ENCODE measurements at places on chromosomes 11 and 22.

- no peak for DNase-seq
Measured at GRCh38 chr22:27456696-27457503, 344.7 kb downstream of the MN1 start.

- no peak for DNase-seq
Measured at GRCh38 chr11:31477528-31478222, 31.7 kb downstream of the IMMP1L start.

DNA sequence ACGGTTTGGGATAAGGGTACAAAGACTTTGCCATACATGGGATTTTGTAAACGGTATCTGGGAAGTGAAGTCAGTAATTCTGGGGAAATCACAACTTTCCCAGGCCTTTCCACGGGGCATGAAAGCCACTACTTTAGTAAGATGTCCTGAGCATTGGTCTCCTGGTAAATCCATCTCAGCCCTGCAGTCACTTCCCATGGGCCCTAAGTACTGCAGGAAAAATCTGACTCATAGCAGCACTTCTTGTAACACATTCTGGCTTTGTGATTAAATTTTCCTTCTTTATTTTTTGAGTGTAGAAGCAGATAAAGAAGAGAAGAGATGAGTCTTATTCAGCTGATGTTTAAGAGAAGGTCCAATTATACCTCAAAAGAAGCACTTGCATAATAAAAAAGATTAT lies 67.6 kb downstream of the BLID start:
- DNase-seq, result no peak

GRCh38 chr11:75480185-75481175 lies 45.3 kb downstream of the GDPD5 start:
- no peak for DNase-seq

GRCh38 chr11:69609351-69609750 lies 31.6 kb upstream of the CCND1 start:
- DNase-seq, result no peak

- no peak for DNase-seq
Measured at GRCh38 chr11:932435-932834, 6.8 kb downstream of the AP2A2 start.

- DNase-seq, result no peak
Measured at GRCh38 chr11:64768300-64768694, 8.5 kb upstream of the PYGM start.

DNA sequence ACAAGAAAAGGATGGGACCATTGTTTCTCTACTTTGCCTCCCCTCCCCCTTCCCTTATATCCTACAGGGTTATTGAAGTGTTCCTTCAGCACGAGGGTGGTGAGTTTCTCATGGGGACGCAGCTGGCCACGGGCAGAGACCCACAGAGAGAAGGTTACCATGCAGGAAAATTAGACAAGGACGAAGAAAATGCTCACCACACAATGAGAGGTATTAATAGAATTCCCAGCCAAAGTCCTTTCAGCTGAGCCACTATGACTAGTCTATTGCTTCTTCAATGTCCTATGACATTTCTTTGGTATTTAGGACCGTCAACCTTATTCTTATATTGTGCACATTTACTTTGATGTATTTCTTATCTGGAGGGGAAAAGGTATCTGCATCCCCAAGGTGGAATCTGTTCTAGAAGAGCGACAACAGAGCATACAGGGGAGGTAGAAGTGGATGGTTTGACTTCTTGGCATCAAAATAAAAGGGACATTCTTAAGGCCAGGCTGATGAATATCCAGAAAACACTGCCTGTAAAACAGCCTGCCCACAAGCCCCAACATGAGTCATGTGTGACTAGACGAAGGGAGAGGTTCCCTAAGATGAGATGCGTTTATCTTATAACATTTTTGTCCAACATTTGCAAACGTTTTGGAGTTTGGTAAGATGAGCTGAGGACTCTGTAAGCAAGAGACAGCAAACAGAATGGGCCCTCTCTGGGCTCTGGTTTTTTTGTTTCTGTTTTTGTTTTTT lies 209.8 kb upstream of the NARS2 start:
- no peak for DNase-seq

DNA sequence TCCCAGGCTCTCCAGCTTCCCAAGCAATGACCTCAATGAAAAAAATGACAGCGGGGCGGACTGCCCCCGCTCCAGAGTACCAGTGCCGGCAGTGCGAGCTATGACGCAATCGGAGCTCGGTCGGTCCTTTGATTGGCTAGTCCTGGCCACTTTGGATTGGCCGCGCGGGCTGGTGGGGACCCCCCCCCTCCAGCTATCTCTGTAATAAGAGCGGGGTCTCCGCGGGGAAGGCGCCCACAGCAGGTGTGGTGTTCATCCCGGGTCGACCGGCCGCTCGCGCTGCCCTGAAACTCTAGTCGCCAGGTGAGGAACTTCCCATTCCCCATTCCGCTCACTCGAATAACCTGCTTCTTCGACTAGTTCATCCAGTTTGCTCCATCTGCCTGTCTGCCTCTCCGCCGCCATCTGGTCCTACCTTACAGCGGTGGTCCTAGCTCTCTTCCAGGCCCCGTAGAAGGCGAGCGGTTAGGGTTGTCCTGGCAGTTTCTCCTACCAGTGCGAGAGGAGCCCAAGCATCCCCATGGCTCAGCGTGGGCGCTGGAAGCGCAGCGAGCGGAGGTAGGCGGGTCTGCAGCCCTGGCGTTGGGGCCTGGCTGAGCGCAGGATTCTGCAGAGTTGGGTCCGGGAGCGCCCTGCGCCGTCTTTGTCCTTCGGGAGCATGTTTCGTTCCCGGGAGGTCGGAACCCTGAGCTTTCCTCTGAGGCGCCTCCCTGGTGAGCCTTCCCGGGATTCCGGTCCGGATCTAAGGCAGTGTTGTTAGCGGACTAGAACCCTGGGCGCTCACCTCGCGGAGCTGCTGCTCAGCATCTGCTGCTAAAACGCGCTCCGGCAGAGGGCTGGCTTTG lies at the start of gene CALCB:
TSS of gene CALCB (plus strand) at position 233 of the 845 bp plus-strand sequence. CDS start 1,126 bp downstream, outside the sequence.
- no peak for DNase-seq

DNA sequence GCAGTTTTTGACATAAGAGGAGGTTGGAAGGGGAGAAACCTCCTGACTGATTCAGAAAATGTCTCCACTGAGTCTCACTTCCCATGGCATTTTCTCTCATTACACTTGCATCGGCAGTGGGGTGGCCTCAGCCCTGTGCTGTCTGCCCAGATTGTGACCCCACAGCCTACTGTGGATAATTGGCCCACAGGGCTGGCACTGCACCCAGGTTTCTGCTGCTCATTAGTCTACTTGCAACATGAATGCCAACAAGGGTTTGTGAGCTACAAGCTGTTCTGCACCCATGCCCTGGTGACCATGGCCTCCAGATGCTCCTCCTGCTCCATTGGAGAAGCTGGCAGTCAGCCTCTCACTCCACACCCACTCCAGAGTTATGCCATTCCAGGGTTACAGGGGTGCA lies 296.0 kb downstream of the CTTN start:
- DNase-seq, result no peak

GRCh38 chr22:16844529-16844928 lies 19.3 kb upstream of the XKR3 start:
- DNase-seq, result no peak

GRCh38 chr22:25551396-25551795 lies 13.1 kb upstream of the GRK3 start:
- DNase-seq, result no peak

- DNase-seq, result no peak
Measured at GRCh38 chr11:85086504-85087284, 540.5 kb downstream of the DLG2 start.

GRCh38 chr11:120574876-120575275 lies 63.3 kb downstream of the GRIK4 start:
- no peak for DNase-seq

DNA sequence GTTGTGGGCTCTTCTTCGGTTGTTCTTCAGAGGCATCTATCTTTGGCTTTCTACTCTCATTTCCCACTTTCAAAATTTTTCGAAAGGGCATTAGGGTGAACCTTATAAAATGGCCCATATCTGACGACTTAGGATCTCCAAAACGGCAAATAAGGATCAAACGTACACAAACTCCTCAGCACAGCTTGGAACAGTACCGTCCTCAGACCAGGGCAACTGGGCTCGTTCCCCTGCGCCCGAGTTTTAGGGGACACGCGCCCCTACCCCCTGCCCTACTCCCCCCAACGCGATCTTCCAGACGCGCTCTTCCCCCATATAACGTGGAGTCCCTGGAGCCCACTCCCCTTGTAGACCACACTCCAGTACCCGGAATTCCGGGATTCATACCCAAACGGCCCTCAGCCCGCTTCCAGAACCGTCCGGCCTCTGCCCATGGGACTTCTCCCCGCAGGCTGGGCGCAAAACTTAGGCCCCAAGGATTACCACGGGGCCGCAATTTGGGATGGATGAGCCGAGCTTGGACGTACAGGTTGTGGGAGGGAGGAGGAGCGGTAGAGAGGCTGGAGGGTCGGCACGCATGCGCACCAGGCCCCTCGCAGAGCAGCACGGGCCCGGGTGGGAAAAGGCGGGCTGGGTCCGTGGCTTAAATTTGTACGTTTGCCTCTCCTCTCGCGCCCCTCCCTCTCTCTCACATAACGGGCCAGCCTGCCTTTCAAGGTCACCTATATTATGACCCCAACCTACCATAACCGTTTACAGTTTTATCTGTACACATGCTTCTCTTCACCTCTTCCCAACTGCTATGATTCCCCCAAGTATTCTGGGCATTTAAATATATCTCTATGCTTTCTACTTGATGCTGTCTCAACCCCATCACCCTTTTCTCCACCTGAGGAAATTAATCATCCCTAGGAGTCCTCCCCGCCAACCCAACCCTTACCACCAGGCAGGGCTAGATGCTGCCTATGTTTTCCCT lies 3.4 kb downstream of the CCDC89 start:
- peak; percentile 87 for DNase-seq

DNA sequence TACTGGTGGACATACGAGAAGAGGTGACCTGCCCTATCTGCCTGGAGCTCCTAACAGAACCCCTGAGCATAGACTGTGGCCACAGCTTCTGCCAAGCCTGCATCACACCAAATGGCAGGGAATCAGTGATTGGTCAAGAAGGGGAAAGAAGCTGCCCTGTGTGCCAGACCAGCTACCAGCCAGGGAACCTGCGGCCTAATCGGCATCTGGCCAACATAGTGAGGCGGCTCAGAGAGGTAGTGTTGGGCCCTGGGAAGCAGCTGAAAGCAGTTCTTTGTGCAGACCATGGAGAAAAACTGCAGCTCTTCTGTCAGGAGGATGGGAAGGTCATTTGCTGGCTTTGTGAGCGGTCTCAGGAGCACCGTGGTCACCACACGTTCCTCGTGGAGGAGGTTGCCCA lies 6.9 kb downstream of the TRIM6 start:
- no peak for DNase-seq

DNA sequence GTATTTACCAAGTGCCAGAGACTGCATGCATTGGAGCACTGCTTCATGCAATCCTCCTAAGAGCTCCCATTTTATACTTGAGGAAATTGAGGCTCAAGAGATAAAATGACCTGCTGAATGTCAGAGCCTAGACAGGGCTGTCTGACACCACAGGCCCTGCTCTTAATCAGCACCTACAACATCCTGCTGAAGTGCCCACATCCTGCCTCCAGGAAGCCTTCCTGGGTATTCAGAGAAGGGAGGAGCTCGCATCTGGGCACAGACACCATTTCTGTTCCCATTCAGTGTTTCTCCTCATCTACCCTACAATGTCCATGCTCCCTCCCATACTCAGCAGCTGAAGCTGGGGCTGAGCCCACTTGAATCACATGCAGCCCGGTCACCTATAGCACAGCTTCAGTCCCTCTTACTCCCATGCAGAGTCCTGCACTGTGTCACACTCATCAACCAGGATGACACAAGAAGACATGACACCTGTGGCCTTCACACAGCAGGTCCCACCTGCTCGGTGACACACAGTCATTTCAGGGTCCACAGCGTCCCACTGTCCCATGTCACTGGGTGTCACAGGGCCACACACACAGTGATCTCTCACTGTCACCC lies 53.1 kb downstream of the PDE2A start:
- DNase-seq, result no peak

- DNase-seq, result no peak
Measured at GRCh38 chr22:47851586-47851985, 1089.1 kb downstream of the TBC1D22A start.

GRCh38 chr22:44025171-44026065 lies 1.3 kb downstream of the PARVB start:
- DNase-seq, result peak; percentile 91

DNA sequence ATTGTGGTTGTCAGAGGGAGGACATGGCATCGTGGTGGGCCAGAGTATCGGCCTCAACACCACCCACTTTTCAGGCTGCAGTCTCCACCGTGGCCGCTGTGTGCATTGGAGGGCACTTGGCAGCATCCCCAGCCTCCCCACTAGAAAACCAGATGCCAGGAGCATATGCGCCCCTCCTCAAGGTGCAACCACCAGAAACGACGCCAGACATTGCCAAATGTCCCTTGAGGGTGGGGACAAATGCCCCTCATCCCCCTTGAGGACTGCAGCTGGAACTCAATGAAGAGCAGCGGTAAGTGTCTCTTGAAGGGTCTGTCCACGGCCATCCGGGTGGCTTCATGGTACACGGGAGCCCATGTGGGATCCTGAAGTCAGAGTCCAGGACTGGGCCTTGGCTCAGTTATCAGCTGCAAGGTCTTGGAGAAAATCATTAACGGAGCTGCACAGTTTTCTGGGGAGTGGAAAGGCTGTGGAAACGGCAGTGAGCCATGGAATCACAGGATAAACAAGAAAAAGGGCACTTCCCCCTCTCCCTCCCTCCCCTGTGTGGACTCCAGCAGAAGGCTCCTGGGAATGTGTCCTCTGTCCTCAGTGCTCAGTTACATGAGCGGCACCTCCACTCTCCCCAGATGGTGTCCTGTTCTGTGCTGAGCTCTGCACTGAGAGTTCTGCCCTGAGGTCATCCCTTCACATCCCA lies 324.4 kb upstream of the B3GAT1 start:
- no peak for DNase-seq

- peak; percentile 53 for DNase-seq
Measured at GRCh38 chr22:26431261-26431995, 2.4 kb downstream of the ASPHD2 start.

DNA sequence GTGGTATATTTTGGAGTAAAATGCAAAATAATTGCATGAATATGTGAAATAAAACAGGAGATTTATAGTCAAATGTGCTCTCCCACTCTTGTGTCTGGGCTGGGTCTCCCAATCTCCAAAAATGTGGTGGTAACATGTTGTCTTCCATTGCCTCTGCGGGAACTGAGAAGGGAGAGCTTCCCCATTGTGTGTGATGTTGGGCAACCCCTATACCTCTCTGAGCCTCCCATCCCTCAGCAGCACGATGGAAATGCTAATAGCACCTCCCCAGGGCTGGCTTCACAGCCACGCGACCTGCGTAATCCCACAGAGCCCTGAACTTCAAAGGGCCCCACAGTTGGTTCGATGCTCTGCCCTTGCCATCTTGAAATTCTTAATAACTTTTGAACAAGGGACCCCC lies 72.0 kb downstream of the TP53I11 start:
- DNase-seq, result no peak

DNA sequence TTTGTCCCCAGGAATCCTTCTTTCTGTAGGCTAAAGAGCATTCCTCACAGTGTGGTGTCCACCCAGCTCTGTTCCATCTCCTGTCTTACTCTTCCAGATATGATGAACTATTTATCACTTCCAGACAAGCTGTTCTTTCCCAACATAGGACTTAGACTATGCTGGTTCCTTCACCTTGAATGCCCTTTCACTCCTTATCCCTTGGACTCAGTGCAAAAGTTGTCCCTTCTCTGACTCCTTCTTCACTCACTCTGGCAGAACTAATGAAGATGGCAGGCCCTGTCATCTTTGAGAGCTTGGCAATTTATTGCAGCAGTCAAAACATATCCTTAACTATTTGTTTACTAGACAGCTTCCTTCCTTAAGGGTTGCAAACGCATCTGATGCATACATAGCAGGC lies 3.5 kb upstream of the OSBP2 start:
- DNase-seq, result no peak
